Stimulated activated CD4-positive, alpha-beta T cell treated with anti-CD3 and anti-CD28 coated beads, Interleukin-12 subunit alpha, Interleukin-12 subunit beta, amount 100 ng/mL, for 4 hours (primary cell): ENCODE measurements at places on chromosomes 2 and 18.

- DNase-seq = no peak
Observed at GRCh38 chr18:75529394-75529793, 101.9 kb upstream of the SMIM21 start.

DNA sequence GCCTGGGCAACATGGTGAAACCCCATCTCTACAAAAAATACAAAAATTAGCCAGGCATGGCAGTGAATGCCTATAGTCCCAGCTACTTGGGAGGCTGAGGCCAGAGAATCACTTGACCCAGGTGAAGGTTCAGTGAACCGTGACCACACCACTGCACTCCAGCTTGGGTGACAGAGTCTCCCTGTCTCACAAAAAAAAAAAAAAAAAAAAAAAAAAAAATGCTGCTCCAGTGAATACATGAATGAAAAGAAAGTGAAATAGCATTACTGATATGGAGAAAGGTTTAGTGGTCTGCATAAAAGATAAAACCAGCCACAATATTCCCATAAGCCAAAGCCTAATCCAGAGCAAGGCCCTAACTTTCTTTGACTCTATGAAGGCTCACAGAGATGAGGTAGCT, 44.5 kb downstream of the METTL8 start:
- DNase-seq = no peak

DNA sequence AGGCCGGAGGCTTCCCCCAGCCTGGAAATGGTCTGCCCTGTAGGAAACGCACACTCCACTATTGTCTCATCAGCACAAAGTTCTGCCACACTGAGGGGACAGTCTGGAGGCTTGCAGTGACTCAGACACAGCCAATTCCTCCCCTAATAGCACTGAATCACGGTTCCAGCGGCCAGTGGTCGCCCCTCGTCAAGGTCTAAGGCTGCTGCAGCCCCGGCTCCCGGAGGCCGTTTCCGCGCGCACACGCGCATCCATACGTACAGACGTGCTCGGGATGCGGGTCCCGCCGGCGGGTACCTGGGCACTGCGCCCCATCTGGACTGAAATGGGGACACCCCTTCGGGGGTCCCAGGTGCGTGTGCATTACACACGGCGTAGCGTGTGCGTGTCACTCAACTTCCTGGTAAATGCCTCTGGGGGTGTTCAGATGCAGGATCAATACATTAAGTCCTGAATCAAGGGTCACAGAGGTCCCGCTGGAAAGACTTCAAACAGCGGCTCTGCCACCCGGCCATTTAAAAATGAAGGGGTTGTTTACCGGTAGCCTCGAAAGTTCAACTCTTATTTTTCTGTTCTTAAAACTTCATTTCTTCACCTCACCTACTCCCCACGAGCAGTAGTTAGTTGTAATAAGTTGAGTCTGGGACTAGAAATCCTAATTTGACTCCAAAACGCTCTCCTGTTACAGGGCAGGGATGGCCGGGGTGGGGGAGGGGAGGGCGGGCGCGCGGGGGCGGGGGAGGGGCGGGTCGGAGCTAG, 572 bp upstream of the ZNF516 start:
- peak; percentile 5 for DNase-seq

DNA sequence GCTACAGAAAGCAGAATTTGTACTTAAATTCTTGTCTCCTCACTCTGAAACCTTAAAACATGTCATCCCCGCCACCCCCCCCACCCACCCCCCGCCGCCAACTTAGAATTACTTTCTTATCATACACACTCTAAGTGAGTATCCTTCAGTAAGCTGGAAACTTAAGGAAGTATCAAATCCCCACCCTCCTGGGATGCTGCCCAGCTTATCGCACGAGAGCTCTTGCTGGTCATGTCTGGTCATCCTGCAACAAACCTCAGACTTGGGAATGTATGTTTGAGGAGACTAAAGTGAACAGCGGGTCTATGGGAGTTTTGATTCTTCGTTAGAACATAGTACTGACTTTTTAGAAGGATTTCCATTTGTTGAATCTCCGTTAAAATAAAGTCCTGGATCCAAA, 203.3 kb downstream of the PTGR3 start:
- DNase-seq = no peak

DNA sequence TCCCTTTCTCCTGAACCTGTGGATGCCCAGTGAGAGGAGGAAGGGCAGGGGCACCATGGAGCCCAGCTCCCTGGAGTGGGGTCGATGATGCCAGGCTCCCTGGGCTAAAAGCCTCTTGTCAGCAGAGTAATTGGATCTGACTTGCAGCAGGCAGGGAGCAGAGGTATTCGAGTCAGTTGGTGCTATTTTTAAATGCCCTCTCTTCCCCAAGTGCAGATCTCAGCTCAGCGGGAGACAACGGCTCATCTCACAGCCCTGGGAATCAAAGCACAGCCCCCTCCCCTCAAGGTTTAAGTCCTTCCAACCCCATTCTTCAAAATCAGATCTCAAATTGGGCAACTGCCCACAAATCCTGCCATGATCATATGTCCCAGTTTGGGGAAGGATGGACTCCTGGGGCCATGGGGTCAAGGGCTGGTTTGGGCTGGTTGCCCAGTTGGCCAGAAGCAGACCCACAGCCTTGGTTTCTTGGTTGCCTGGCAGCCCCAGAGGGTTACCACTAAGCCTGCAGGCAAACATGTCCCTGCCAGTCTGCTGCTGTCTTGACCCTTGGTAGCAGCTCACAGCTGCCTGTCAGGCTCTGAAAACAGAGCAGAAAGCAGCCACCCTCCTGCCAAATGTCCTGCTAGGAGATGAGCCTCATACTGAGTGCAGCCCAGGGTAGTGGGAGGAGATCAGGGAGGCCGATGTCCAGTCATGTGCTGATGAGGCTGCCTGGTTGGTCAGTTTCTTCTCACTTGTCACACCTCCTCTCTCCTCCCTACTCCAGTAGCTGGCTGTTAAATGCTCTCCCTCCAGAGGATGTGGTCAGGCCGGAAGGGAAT, 244.9 kb downstream of the LOXHD1 start:
- DNase-seq = no peak

DNA sequence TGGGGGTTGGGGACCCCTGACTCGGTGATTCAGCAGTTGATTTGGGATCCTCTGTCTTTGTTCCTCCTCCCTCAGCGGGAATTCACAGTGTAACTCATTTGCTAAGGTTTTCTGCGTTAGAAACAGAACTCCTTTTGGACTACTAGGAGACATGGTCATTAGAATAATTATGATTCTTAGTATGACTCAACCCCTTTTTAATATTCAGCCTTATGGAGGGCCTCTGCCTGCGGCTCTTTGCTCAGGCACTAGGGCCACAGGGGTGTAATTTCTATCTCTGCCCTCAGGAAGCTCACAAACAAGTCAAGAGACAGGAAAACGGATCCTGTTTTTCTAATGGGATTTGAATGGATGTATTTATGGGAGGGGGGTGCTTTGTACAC, 117.4 kb downstream of the SPTBN1 start:
- no peak for DNase-seq

- no peak for DNase-seq
Observed at GRCh38 chr18:27712066-27712465, 464.9 kb downstream of the CDH2 start.

DNA sequence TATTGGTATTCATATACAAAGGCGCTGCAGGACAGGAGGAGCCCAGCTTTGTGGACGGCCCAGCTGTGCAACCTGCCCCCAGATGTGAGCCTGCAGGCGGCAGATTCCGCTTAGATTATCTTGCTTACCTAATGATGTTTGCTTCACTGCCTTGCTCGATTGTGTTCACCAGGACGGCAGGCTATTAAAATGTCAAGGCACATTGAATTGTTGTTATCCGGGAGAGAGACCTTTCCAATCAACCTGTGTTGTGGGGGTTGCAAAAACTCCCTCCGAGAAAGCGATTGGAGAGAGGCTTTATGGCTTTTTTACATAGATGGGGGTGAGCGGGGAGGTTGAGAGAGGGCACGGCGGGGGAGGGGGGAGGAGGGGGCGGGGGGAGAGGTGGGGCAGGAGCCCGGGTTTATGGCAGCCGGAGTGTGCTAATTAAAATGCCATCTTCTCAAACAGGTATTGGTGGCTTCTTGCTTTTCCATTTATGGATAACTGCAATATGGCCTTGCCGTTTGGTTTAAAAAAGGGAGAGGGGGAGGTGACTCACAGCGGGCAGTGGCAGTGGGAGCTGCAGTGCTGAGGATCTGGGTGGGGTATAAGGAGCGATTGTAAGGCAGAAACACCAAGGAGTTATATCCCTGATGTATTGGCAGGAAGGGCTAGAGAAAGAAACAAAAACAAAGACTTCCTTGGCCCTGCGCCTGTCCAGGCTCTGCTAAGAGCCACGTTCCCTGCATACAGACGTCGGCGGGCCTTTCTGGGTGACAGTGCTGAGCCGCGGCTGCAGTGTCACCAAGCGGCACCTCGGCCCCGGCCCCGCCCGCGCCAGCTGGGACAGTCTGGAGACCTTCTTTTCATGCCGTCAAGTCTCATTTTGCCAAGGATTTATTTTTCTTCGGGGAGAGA, 97.2 kb downstream of the INSIG2 start:
- peak; percentile 41 for DNase-seq

GRCh38 chr2:172496160-172496608, 59.7 kb upstream of the PDK1 start:
- no peak for DNase-seq

DNA sequence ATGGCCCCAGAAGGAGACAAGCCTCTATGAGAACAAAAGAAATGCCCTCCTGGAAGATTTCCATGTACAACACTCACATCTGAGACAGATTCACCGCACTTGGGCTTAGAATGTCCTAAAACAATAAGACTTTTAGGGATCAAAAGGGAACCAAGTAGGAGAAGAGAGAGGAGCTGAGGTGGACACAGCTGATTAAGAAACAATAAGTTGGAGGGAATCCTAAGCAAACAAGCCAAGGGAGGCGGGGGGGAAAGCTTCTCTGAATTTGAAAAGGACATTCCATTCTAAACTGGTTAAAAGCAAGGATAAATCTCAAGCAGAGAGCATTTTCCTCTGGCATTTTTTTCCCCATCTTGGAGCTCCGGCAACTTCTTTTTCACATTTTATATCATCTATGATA, 9.9 kb downstream of the ACVR1 start:
- no peak for DNase-seq

GRCh38 chr2:165114346-165114939, 89.4 kb downstream of the SCN3A start:
- no peak for DNase-seq

GRCh38 chr2:98308068-98308467, 38.2 kb upstream of the CNGA3 start:
- no peak for DNase-seq

DNA sequence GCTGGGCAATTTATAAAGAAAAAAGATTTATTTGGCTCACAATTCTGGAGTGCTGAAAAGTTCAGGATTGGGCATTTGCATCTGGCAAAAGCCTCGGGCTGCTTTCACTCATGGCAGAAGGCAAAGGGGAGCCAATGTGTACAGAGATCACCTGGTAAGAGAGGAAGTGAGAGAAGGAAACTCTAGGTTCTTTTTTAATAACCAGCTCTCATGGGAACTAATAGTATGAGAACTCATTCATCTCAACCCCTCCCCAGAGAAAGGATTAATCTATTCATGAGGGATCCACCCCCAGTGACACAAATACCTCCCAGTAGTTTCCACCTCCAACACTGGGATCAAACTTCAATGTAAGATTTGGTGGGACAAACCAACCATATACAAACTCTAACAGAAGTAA, 129.0 kb downstream of the EVA1A start:
- DNase-seq = no peak

GRCh38 chr2:221750316-221750715, 178.2 kb upstream of the EPHA4 start:
- no peak for DNase-seq

GRCh38 chr2:164867779-164868397, 26.3 kb upstream of the COBLL1 start:
- DNase-seq = no peak

DNA sequence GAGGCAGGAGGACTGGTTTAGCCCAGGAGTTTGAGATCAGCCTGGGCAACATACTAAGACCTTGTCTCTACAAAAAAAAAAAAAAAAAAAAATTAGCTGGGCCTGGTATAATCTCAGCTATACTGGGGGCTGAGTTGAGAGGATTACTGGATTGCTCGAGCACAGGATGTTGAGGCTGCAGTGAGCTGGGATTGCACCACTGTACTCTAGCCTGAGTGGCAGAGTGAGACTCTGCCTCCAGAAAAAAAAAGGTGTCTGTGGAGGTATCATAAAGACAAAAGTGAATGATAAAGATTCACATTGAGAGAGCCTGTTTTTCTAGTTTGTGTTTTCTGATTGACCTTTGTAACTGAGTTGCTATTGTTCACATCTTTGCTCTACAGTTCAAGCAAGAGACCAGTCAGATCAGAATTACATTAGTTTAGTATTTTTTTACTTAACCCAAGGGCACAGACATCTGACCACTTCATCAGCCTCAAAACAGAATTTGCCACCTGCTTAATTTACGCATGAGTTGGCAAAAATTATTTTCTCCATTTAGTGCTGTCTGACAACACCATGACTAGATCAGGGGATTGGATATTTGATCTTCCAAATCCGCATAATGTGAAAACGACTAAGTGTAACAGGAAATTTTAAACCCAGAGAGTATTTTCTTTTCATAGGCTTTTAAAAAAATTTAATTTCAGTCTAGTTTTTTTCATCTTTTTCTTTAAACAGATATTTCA, 271.0 kb downstream of the TGIF1 start:
- no peak for DNase-seq

DNA sequence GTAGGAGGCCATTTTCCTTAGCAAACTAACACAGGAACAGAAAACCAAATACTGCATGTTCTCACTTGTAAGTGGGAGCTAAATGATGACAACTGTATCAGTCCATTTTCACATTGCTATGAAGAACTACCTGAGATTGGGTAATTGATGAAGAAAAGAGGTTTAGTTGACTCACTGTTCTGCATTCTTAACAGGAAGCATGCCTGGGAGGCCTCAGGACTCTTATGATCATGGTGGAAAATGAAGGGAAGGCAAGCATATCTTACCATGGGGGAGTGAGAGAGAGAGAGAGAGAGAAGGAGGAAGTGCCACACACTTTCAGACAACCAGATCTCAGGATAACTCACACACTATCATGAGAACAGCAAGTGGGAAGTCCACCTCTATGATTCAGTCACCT, 105.3 kb downstream of the PARD3B start:
- DNase-seq = no peak

- no peak for DNase-seq
Observed at GRCh38 chr2:224711859-224712665, 4.1 kb downstream of the CCDC195 start.

GRCh38 chr2:169027234-169027633, 3.9 kb downstream of the ABCB11 start:
- no peak for DNase-seq

DNA sequence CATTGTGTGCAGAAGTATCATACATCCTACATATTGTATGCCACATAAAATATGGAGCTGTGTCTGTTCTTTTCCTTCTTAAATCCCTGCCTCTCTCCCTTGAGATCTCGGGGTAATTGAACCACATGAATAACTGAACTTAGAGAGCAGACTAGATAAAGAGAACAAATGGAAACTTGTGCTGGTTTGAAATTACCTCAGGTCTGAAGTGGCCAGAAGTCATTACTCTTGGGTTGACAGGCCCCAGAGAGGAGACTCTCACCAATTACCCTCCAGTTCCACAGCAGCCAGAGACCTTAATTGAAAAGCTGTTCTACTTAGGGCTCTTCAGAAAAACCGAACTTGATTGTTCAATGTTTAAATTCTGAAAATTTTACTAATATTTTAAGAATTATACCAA, 5.0 kb upstream of the ADAM17 start:
- DNase-seq = no peak

GRCh38 chr2:18625563-18625962, 36.2 kb upstream of the NT5C1B start:
- DNase-seq = no peak

GRCh38 chr2:14977021-14977420, 344.5 kb downstream of the LRATD1 start:
- no peak for DNase-seq
